Activated naive CD4-positive, alpha-beta T cell (primary cell): ENCODE measurements at places on chromosomes 7 and 10.

GRCh38 chr10:125494651-125495239, 188.2 kb downstream of the TEX36 start:
- DNase-seq: no peak

GRCh38 chr10:124316326-124316725, 102.4 kb downstream of the OAT start:
- DNase-seq: no peak

- DNase-seq: no peak
Observed at GRCh38 chr10:34432589-34432988, 382.5 kb downstream of the PARD3 start.

DNA sequence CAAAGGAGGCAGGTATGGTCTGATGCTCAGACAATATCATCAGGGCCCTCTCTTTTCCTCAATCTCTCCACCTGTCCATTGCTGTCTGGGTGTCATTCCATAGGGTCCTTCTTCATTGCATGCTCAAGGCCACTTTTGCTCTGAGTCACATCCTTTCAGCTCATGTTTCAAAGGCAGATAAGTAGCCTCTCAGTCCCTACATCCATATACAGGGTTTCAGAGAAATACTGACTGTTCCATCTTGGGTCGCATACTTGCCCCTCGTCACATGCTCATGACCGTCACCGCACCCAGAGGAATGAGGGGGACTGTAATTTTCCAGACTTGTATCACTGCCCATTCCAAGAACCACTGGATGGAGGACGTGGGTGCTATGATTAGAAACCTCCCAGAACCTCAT, 93.4 kb downstream of the FAM107B start:
- DNase-seq: no peak

- DNase-seq: no peak
Observed at GRCh38 chr10:89589101-89589720, 53.8 kb upstream of the SLC16A12 start.

GRCh38 chr7:2860627-2861133, 16.6 kb upstream of the GNA12 start:
- DNase-seq: no peak

- no peak for DNase-seq
Observed at GRCh38 chr7:11760372-11760771, 71.6 kb downstream of the THSD7A start.

DNA sequence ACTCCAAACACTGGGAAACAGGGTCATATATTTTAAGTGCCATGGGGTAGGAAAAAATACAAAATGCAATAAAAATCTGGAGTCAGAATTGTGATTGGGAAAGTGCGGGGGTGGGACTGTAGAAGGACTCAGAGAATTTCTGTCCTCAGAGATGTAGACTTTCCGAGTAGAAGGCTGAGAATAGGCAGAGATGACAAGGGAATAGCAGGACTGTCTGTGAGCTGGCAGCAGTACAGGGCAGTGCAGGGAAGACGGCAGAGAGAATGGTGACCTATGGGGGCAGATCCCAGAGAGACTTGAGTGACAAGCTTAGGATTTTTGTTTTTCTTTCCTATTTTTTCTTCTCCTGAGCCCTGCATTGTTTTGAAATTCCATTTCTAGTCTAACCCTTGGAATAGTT, 127.6 kb downstream of the SLC16A9 start:
- no peak for DNase-seq

- DNase-seq: no peak
Observed at GRCh38 chr7:37815671-37816371, 32.6 kb upstream of the NME8 start.

DNA sequence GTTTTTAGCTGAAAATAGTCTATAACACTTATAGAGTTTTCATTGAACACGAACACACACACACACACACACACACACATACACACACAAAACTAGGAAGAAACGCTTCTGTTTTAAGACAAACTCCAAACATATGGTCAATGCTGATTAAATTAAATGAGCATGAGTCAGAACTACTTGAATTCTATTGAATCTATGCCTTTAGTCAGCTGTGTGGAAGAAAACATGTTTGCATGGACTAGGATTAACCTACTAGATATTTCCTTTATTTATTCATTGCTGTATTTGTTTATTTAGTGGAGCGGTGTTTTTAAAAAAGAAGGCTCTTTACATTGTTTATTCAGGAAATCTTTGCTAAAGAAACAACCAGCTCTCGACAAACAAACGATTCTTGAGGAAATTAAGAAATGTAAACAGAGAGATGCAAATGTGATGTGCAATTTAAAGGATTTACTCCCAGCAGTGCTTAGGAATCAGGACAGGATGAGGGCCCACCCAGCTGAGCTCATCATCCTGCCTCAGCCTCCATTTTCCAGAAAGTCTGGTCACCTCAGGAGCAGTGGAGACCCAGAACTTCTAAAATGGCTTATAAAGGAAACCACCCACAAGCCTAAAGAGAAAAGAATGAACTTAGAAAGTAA, 83.2 kb downstream of the PDE1C start:
- no peak for DNase-seq

- no peak for DNase-seq
Observed at GRCh38 chr10:132458071-132458585, 61.1 kb downstream of the PWWP2B start.

DNA sequence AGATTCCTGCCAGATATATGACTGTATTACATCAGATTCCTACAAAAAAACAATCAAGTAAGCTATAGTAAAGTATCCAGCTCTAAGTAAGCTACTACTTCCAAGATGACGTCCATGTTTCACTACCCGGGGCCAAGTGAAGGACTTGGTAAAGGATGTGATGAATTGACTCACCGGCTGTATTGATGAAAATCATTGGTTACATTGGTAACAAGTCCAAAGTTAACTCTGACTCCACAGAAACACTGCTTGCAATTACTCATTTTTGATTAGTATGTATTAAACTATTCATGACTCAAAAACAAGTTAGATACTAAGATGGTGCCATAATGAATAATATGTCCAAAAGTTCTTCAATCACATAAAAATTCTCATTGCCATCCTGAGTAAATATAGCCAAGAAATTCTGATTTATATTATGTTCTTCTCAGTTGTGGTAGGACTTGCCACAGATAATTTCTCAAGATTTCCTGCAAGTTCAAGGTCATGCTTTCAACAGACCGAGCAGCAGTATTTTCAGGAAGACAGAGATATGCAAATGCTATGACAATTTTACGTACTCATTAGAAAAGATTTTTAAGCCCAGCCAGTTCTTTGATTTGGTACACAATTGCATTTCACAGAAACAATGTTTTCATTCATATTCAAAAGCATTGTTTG, 12.6 kb upstream of the DNAJC1 start:
- no peak for DNase-seq

DNA sequence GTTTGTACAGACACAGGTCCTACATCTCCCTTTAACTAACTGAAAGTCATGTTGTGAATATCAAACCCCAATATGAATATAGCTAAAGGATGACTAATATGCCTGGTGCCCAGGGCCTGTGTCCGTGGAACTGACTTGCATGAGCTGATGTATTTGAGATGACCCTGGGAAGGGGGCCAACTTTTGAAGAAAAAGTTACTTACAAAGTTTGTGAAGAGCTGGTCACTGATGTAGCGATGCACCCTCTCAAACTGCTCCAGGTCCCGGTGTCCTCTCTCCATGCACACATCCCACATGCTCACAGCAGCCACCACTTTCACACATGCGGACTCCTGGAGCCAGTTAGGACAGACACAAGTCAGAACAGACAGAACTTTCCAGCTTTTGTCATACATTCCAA, 106.2 kb downstream of the ABCC2 start:
- no peak for DNase-seq

GRCh38 chr7:96664793-96665192, 44.9 kb downstream of the SEM1 start:
- no peak for DNase-seq

DNA sequence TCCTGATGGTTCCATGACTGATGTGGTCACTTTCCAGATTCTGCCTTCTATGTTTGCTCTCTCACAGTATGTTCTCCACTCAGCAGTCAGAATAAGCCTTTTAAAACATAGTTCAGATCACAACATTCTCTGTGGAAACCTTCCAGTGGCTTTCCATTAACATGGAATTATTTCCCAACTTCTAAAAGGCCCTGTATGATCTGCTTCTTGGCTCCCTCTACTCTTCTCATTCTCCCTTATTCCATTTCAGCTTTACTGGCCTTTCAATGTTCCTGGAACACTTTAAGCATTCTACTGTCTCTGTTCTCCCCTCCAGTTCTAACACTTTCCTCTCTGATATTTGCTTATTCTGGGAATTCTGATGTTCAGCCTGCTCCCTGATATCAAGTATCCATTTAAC, 325.6 kb downstream of the THSD7A start:
- DNase-seq: no peak

GRCh38 chr7:129609666-129610065, 1.9 kb upstream of the NRF1 start:
- DNase-seq: no peak

- no peak for DNase-seq
Observed at GRCh38 chr7:103499976-103500375, 54.0 kb upstream of the SLC26A5 start.

- DNase-seq: no peak
Observed at GRCh38 chr10:129725890-129726631, 238.0 kb downstream of the EBF3 start.

DNA sequence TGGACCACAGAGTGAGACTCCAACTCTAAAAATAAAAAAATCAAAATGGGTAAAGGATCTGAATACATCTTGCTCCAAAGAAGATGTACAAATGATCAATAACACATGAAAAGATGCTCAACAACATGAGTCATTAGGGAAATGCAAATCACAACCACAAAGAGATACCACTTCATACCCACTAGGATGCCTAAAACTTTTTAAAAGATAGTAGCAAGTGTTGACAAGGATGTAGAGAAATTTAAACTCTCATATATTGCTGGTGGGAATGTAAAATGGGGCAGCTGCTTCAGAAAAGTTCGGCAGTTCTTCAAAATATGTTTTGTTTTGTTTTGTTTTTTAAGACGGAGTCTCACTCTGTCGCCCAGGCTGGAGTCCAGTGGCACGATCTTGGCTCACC, 45.7 kb upstream of the GTF2IRD1 start:
- no peak for DNase-seq

- DNase-seq: no peak
Observed at GRCh38 chr10:128629111-128630096, 503.2 kb upstream of the MKI67 start.

DNA sequence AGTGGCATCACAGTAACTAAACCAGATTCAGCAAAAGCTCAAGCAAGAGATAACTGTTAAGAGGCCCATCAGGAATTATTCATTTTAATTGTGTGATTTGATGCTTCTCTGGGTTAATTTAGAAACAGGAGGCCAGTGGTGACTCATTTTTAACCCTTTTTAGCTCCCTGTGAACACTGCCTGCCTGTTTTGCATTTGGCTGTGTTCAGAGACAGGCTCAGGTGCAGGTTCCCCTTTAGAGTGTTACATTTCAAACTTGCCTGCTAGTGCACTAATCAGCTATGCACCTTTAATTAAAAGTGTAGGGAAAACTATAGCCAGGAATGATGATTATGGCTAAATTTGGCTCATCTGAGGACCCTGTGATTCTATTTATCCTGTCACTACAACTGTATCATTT, 6.5 kb downstream of the STAMBPL1 start:
- no peak for DNase-seq

GRCh38 chr10:95300022-95300539, 9.3 kb upstream of the PDLIM1 start:
- DNase-seq: no peak

GRCh38 chr7:42183547-42183946, 53.5 kb downstream of the GLI3 start:
- DNase-seq: no peak

- no peak for DNase-seq
Observed at GRCh38 chr7:2970307-2970664, 73.4 kb downstream of the CARD11 start.

GRCh38 chr10:88115407-88115806, 252.0 kb downstream of the PTEN start:
- DNase-seq: no peak

DNA sequence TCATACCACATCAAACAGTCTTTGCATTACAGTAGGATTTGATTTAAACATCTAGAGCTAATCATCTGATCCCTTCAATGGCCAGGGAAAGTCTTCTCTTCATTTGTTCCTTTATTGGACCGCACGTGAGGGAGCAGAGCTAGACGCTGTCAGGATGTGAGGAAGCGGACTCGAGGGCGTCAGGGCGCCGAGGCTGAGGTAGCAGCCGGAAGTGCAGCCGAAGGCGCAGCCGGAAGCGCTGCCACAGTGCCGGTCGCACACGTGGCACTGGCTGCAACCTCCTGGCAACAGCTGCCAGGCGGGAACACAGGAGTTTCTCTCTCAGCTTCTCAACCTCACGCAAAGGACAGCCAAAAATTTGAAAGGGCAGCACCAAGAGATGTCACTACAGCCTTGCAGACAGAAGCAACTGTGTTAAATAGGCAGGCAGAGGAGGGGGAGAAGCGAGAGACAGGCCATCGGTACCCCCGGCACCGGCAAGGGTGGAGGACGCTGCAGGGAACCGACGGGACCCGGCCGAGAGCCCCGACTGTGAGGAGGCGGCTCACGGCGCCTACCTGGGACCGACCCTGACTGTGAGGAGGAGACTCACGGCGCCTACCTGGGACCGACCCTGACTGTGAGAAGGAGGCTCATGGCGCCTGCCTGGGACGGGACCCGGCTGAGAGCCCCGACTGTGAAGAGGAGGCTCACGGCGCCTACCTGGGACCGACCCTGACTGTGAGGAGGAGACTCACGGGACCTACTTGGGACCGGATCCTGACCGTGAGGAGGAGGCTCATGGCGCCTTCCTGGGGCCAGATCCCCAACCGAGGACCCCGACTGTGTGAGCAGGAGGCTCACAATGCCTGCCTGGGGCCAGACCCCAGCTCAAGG, 32.3 kb downstream of the VIPR2 start:
- no peak for DNase-seq

- no peak for DNase-seq
Observed at GRCh38 chr10:62590306-62590705, 214.2 kb upstream of the ADO start.

DNA sequence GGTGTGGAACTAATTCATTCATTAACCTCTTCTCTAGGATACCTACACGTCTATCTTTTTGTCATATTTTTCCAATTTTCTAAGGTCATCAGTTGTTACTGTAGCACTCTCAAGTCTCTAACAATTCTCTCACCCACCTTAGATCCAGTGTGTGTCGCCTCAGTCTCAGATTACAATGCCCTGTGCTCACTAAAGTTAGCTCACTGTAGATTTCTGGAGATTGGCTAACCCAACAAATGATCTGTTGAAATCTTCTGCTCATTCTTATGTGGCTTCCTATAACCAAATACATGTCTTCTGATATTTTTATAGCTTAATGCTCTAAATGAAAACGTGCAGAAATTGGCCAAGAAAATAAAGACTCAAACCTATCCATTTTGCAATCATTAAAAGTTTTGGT, 142.6 kb downstream of the SLC25A13 start:
- no peak for DNase-seq

DNA sequence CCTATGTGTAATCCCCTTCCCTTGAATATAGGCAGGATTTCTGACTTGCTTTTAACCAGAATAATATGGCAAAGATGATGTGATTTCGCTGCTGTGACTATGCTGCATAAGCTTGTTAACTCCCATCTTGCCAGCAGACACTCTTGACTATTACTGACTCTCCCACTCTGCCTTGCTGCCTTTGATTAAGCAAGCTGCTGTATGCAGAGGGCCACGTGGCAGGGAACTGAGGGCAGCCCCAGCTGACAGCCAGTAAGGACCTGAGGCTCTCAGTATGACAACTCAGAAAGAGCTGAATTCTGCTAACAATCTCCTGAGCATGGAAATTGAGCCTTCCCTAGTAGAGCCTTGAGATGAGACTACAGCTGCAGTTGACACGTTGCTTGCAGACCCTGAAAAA, 279.4 kb upstream of the CACNA2D1 start:
- DNase-seq: no peak
